ENCODE measurements at places on chromosomes 6 and 20.

- peak; percentile 48 for DNase-seq
These were observed 931 bp upstream of the UCKL1 start for GRCh38 chr20:63957004-63957689.

GRCh38 chr6:99334526-99335127 is 14.8 kb downstream of the FAXC start:
- no peak for DNase-seq

DNA sequence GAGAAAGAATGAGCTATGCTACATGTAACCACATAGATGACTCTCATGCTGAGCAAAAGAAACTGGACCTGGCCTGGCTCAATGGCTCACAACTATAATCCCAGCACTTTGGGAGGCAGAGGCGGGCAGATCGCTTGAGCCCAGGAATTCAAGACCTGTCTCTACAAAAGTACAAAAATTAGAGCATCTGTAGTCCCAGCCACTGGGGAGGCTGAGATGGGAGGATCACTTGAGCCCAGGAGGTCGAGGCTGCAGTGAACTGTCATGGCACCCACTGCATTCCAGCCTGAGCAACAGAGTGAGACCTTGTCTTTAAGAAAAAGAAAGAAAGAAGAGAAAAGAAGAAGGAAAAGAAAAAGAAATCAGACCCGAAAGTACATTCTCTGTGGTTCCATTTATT is 41.7 kb downstream of the NCR2 start:
- no peak for DNase-seq

GRCh38 chr6:1686117-1687098 is 76.7 kb downstream of the FOXC1 start:
- peak; percentile 13 for DNase-seq

DNA sequence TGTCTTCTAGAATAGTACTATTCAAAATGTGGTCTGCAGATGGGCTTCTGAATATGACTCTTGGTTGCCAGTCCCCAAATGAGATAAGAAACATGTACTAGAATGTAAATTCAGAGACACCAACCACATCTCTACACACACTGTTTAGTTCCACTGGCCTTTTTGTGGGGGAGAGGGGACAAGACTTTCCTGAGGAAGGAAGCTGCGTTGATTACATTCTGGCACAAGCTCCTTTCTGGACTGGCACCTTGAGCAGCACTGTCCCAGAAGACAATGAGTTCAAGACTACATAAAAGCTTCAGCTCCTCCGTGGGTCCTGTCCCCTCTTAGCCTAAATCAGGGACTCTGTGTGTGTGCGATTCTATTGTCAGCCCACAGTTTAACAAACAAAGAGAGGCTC is 6.9 kb upstream of the IYD start:
- DNase-seq, result no peak

DNA sequence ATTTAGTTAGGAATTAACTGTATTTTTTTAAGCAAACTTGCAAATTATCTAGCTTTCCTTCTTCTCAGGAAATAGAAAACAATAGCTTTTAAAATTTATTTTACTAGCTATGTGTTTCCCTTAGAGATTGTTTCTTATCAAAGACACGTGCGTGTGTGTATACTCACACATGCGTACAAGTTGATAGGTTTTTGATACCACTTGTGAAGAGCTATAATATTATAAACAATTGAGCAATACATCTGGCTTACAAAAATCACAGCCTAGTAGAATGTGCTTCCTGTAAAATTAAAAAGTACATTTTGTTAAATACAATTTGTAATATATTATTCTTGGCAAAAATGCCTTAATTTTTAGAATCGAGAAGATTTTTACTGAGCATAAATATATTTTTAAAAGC is 33.9 kb downstream of the COL12A1 start:
- DNase-seq, result no peak

GRCh38 chr20:12815778-12816408 is 192.9 kb upstream of the SPTLC3 start:
- DNase-seq, result no peak

GRCh38 chr20:23165307-23165750 is 79.2 kb upstream of the CD93 start:
- DNase-seq, result no peak

GRCh38 chr20:43938932-43939761 is 24.5 kb downstream of the TOX2 start:
- no peak for DNase-seq

- no peak for DNase-seq
These were observed 1.1 kb upstream of the RPS6KA2 start for GRCh38 chr6:166627875-166628801.

GRCh38 chr20:25545171-25545570 is 40.2 kb downstream of the NINL start:
- no peak for DNase-seq

DNA sequence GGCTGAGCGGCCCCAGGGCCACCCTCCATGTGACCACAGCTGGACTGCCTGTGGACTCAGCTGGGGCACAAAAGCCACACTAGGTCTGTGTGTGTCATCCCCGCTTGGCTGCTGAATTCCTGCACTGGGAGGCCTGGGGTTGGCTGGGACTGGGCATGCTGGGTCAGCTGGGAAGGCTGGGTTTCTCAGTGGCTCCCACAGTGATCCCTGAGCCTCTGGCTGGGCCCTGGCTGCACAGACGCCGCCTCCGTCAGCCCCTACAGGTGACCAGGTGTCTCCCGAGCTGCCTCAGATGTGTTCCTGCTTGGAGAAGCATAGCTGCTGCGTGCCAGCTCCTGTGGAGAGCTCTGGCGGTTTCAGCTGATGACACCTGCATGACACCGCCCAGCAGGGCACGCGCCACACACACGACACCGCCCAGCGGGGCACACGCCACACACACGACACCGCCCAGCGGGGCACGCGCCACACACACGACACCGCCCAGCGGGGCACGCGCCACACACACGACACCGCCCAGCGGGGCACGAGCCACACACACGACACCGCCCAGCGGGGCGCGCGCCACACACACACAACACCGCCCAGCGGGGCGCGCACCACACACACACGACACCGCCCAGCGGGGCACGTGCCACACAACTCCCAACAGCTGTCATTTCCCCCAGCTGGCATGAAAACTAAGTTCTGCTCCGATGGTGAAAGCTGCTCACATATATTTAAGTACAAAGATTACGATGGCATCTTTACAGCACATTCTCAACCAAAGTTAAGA is 88.8 kb downstream of the TAF4 start:
- DNase-seq, result no peak

DNA sequence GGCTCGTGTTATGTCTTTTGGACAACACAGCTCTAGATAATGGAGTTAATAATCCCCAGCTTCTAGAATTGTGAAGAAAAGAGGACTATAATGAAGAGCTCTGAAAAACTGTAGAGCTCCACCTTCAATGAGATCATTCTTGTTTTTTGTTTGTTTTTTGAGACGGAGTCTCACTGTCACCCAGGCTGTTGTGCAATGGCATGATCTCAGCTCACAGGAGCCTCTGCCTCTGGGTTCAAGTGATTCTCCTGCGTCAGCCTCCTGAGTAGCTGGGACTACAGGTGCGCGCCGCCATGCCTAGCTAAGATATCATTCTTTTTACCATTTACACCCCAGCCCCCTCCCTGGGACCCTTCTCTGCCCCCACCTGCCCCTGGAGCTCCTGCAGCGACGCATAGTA is 36.6 kb downstream of the ERGIC3 start:
- no peak for DNase-seq

DNA sequence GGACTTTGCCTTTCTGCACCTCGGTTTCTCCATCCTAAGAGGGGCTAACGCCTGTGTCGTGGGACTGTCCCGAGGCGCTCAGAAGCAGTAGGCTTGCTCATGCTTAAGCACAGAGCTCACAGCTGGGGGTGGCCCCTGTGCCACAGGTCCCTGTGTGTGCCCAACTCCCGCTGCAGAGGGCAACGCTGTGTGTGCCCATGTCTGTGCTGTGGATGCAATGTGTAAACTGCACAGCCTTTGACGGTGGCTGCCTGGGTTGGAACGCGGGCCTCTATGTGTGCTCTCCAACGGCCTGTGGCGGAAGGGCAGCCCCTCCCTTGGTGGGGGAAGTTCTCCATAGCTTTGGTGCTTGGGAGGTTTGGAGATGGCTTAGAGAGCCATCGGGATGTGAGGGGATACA is 10.7 kb upstream of the GATA5 start:
- no peak for DNase-seq

Data from NCI-H187 treated with DMSO at 0.1 percent for 48 hours (cell line).